ENCODE measurements at places on chromosomes 1 and 21. TPM values are rescaled to one million over a fixed set of nuclear protein-coding genes. Genes with fewer than 3 reads are reported as not detected.

GRCh38 chr1:173549813-173550212, 53.1 kb downstream of the SLC9C2 start:
- DNase-seq = no peak

DNA sequence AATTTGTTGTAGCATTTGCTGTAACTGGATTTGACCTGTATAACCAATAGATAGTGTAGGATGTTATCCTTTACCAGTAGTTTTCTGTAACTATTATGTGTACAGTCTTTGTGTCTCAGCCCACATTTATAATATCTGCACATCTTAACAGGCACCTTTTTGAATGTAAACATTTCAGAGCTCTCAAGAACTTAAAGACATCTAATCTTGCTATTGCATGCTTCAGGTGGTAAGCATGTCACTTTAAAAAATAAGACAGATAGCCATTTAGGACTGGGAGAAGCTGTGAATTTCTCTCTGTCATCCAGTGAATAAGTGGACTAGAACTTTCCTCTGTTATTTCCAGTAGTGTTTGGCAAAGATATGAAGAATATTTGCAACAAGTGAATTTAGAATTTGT, 22.6 kb upstream of the GPR52 start:
- no peak for DNase-seq

DNA sequence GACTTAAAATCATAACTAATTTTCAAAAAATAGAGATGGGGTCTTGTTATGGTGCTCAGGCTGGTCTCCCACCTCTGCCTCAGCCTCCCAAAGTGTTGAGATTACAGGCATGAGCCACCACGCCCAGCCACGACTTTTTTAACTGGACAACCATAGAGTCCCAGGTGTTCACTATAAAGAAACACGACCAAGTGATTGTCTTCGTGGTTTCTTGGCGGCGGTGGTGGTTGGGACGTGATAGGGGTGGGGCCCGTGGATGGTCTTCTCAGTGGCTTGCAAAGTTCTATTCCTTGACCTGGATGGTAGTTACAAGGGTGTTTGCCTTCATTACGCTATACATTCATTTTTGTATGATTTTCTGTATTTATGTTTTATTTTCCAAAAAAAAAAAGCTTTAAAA, 34.6 kb upstream of the COX20 start:
- no peak for DNase-seq

Gene SPRR3
- not detected for total RNA-seq

- no peak for DNase-seq
Observed at GRCh38 chr1:157360023-157360390, 192.3 kb downstream of the FCRL5 start.

GRCh38 chr1:17112496-17113236, 6.6 kb downstream of the PADI2 start:
- DNase-seq = no peak

GRCh38 chr1:228873709-228874108, 138.4 kb downstream of the RHOU start:
- no peak for DNase-seq

Gene GPR37L1
- not detected for total RNA-seq

Gene OLFML3
- 0.83 TPM for total RNA-seq

Gene UTS2
- total RNA-seq = not detected

DNA sequence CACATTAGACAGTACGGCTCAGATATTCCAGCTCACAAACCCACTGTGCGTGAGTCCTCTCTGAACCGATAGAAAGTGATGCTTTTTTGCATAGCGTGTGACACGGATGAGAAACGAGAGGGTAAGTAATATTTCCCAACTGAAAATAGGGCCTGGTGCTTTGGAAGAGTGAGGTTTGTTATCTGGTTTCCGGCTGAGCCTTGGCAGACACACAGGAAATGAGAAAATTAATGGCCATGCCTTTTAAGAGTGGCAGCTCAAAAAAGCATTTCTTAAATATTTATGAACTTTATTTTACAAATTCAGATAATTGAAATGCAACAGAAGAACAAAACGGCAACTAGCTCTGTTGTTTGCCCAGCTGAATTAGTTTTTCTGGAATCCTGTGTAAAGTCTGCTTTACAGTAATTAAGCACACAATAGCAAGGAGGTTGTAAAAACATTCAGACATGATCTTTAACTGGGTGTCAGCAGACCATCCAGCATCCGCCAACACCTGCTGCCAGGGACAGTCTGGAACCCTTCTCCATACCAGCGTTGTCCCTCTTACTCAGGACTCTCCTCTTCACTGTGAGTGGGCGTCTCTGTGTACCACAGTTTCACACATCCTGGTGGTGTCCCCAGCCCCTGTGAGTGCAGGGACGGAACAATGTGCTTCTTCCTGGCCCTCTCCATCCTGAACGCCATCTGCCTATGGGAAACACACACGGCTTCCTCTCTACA, 155.4 kb downstream of the PGBD5 start:
- DNase-seq = no peak

DNA sequence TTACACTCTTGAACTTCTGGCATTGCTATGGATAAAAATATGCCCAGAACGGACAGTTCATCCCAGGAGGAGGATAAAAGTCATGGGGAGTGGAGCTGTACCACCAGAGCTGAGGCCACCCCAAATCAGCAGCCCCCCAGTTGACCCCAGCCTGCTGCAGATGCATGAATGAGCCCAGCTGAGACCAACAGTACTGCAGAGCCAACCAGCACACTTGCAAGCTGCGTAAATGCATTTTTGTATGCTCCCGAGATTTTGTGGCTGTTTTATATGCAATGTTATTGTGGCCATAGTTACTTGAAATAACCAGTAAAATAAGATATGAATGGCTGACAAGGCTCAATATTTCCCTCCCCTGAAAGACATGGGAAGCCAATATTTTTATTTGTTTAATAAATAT, 264.6 kb downstream of the DUSP10 start:
- no peak for DNase-seq

Gene ITGB2
- total RNA-seq = 2.7 TPM

Gene IVL
- 0.50 TPM for total RNA-seq

Gene PRPF38B
- total RNA-seq = 52.2 TPM

DNA sequence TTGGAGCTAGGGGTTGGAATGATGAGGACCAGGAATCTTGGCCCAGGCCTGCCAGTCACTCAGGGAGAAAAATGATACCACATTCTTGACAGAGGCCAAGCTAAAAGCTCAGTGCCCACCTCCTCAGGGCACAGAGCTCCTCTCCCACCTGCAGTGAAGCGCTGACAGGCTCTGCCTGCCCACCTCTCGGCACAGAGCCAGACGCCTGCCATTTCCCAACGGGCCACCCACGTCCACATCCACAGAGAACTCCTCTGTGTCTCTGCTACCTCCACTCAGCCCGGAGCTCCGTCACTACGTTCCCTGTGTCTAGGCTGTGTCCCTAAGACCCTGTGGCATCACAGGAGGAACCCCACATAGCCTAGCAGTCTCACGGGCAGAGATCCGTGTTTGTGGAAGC, 60.8 kb downstream of the MRPL37 start:
- DNase-seq = no peak

GRCh38 chr1:82542766-82543165, 742.0 kb downstream of the ADGRL2 start:
- no peak for DNase-seq

DNA sequence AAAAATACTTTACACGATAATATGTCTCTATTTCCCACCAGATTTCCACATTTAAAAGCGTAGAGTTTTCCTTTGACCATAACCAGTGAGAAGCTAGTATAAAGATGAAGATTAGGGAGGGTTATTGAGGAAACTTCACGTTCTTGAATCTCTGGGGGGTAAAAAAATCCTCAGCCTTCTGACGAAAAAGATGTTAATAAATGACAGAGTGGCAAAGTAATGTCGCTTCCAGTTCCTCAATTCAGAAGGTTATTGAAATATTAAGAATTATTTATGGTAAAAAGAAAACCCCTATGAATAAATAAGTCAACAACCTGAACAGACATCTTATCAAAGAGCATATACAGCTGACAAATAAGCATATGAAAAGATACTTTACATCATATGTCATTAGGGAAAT, 241.0 kb downstream of the GPATCH2 start:
- DNase-seq = no peak

GRCh38 chr21:46633566-46633965, 1.9 kb upstream of the PRMT2 start:
- DNase-seq = no peak

GRCh38 chr1:159898527-159898926, 1.4 kb downstream of the CFAP45 start:
- DNase-seq = no peak

Gene PTPRU
- total RNA-seq = 33.5 TPM

Gene CFHR1
- not detected for total RNA-seq

GRCh38 chr1:55039342-55040082, at the start of gene PCSK9:
PCSK9 (plus strand) TSS chr1:55039548; CDS start chr1:55039838, 290 bp downstream.
- peak; percentile 77 for DNase-seq

DNA sequence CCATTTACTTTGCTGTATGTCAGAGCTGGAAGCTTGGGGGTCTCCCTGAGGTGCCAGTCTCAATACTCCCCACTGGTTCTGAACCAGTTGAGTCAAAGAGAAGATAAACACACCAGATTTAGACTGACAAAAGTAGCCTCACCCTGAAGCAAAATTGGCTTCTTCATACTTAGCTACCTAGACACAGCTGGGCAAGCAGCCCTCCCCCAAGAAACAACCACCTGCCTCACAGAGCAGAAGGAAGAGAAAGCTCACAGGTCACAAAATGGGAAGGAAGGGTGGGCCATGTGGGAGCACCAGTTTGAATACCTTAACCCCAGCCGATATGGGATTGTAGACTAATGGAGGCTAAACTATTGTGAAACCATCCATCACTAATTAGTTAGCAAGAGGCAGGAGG, 24.6 kb upstream of the MYSM1 start:
- no peak for DNase-seq

Gene ADGRL2
- 43.7 TPM for total RNA-seq

DNA sequence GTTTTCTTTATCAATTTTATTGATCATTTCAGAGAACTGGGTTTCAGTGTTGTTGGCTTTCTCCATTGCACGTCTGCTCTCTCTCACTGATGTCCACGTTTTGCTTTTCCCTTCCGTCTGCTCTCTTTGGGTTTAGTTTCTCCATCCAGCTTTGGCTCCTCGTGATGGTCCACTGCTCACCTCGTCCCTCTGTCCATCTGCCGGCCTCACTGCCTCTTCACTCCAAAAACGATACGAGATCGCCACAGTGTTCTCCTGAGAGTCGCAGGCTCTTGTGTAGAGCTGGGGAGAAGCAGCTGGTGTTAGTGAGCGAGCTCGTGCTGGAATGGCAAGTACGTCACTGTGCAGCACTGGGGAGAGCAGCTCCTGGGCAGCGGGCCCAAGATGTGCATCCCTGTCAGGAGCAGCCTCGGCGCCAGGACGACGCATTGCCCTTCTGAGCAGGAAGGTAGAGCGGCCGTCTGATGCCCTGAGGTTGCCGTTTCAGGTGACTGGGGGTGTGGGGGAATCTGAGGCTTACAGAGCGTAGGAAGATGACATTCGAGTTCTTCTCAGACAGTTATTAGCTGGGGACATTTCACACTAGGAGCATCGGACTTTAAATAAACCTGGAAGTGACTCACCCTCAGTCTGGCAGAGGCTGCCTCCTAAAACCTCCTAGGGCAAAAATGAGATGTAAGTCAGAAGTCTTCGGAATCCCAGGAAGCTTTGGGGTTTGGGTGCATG, 31.4 kb upstream of the PCBP3 start:
- peak; percentile 44 for DNase-seq

GRCh38 chr1:18793164-18793563, 66.3 kb downstream of the TAS1R2 start:
- DNase-seq = no peak

Gene VCAM1
- not detected for total RNA-seq

Gene RUNX3
- 2.8 TPM for total RNA-seq

- DNase-seq = no peak
Observed at GRCh38 chr1:159866066-159866465, 3.6 kb upstream of the VSIG8 start.

DNA sequence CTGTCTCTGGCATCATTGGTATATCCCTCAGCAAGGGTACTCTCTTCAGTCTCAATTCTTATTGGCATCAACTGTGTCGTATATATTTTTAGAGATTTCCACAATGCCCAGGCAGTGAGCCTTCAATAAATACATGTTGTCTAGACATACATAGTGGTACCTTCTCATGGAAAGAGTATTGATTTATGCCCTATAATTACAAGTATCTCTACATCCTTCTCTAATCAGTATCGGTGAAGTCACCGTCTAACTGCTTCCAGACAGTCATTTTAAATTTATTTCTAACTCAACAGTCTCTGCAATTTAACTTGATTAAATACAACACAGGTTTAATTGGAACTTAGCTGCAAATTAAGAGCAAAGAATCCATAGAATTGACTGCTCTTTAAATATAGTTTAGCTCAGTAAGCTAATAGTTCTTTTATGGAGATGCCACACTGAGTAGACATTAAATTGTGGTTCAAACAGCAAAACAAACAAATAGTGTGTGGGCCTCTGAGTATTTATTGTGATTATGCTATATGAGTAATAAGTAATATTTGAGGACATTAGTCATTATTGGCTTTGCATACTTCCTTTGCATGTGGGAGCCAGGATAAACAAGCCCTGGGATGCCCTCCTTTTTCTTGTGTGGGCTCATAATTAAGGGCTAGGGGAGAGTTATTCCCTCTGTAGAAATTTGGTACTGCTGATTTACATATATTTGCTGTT, 126.9 kb upstream of the DUSP10 start:
- DNase-seq = peak; percentile 77

DNA sequence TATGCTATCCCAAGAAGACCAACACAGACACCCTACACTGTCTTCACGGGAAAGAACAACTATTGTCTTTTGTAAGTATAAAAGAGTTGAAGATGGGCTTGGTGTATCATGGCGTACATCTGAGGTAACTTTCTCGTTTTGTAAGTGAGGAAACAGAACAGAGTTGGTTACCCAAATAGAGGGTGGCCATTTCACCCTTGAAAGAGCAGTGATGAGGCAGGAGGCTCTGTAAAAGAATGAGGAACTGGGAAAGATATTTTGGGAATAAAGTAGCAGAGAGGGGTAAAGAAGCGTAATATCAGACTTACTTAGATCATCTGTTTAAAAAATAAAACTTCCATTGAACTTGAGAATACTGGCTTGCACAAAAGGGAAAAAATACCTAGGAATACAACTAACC, 18.9 kb downstream of the FCRL2 start:
- no peak for DNase-seq

DNA sequence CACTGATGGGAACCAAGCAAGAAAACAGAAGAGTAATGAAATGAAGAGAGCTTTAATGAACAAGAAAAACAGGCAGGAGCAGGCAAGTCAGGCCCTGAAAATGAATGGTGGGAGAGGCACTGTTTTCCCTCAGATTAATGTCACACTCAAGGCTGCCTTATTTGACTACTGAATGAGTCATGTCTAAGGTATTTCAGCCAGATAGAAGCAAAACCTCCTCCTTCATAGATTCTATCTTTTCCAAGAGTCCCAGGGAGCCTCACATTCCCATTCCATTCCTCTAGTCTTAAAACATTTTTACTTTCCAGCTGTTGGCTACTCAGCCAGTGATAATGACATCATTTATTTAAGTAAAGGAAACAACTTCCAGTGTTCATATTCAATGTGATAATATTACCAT, 228.4 kb upstream of the NRIP1 start:
- peak; percentile 83 for DNase-seq

Gene SAMD13
- 0.80 TPM for total RNA-seq

GRCh38 chr1:236438614-236439013, 44.5 kb downstream of the EDARADD start:
- no peak for DNase-seq

Gene VANGL2
- total RNA-seq = 6.0 TPM

Data from mammary epithelial cell (primary cell).